Stimulated activated CD4-positive, alpha-beta T cell treated with anti-CD3 and anti-CD28 coated beads, Interleukin-2, amount 100 ng/mL, for 48 hours (primary cell): ENCODE measurements at places on chromosomes 11 and 22.
A peak's percentile ranks its signal among the peaks of the same experiment; 100 is the strongest.

GRCh38 chr11:25910086-25910485, 421.8 kb upstream of the ANO3 start:
- no peak for DNase-seq

DNA sequence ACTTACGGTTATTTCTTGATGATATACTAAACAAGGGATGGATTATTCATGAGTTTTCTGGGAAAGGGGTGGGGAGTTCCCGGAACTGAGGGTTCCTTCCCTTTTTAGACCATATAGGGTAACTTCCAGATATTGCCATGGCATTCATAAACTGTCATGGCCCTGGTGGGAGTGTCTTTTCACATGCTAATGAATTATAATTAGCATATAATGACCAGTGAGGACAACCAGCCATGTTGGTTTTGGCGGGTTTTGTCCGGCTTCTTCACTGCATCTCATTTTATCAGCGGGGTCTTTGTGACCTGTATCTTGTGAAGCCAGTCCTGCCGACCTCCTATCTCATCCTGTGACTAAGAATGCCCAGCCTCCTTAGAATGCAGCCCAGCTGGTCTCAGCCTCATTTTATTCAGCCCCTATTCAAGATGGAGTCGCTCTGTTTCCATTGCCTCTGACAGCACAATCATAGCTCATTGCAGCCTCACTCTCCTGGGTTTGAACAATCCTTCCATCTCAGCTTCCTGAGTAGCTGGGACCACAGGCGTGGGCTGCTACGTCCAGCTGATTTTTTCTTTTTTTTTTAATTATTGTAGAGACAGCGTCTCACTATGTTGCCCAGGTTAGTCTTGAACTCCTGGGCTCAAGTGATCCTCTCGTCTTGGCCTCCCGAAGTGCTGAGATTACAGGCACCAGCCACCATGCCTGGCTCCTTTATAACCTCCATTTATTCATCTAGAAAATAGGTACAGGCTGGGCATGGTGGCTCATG, 52.6 kb upstream of the EMID1 start:
- DNase-seq = no peak

GRCh38 chr11:70680781-70681281, 282.5 kb downstream of the CTTN start:
- no peak for DNase-seq

DNA sequence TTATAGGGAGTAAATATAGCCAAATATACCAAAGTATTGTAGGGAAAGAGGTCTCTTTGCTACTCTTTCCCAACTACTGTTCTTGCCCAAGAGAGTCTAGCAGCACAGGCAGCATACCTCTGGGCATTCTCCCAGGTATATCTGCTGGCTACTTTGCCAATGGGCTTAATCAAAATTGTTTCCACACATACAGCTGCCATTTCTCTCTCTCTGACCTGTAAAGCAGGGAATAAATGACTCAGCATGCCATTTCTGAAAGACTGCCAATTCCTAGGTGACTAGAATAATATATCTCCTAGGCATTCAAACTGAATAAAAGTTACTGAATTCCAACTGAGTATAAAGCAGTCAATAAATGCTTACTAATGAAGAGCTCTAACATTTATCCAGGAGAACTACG, 44.6 kb downstream of the RDX start:
- no peak for DNase-seq

- DNase-seq = no peak
Observed at GRCh38 chr11:133842730-133843129, 2.6 kb downstream of the SPATA19 start.

DNA sequence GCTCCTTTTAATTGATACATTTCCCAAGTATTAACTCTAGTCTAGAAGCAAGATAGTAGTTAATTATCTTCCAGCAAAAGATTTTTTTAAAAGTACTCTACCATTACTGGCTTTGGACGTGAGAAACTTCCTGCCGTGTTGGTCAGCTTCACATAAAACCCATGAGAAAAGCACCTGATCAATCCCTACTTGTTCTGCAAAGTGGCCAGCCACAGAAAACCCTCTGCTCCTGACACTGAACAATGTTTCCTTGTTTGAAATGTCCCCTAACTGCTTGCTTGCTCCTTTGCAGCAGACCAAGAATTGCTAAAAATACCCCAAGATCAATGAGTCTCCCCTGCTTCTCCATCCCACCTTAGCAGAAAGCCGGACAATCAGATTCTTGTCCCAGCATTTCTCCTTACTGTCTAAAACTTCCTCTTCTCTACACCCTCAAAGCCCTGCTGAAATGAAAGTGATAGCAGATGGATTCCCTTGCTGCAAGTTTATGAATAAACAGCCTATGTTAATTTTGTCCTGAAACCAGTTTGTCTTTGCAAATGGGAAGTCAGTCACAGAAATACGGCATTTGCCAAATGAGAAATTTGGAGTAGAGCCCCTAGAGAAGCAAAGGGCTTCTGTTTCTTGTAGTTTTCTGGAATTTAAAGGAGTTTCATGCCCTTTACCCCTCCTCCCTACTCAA, 207.1 kb upstream of the ARHGAP20 start:
- no peak for DNase-seq

GRCh38 chr11:8082391-8083087, 1.5 kb downstream of the TUB start:
- no peak for DNase-seq

DNA sequence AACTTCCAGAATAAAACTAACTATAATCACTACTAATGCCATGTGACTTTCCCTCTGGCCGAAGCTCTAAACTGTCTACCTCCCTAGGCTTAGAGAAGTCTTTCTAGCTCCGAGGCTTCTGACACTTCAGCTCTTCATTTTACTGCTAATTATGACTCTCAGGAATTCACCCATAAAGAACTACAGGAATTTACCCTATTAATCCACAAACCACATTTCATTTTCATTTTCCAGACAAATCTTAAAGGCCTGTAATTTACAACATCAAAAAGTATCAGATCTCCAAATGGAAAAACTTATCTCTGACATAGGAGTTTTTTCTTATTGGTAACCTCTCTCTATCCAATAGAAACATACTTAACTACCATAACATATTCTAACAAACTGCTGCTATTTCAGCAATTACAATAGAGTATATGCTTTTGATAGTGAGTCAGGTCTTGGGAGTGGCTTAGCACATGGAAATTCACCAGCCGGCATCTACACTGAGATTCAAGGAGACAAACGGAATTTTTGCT, 33.4 kb downstream of the MRTFA start:
- DNase-seq = no peak

- DNase-seq = no peak
Observed at GRCh38 chr11:31641477-31642062, 132.0 kb downstream of the ELP4 start.

DNA sequence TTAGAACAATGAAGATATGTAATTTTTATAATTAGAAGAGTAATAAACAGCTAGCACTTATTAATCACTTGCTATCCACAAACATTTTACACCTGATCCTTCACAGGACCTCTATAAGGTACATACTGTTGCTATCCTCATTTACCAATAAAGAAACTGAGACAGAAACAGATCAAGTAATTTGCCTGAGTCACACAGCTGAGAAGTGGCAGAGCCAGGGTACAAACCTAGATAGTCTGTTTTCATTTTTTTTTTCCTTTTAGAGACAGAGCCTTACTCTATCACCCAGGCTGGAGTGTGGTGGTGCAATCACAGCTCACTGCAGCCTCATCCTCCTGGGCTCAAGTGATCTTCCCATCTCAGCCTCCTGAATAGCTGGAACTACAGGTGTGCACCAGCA, 71.8 kb upstream of the PTH start:
- no peak for DNase-seq

- peak; percentile 9 for DNase-seq
Observed at GRCh38 chr11:125433454-125434121, 62.5 kb downstream of the FEZ1 start.
